Nucleus accumbens (tissue), 56 donors: ENCODE measurements at places on chromosomes 7 and 10.

GRCh38 chr10:325282-325681 lies 190.0 kb downstream of the ZMYND11 start:
- DNase-seq, result no peak

DNA sequence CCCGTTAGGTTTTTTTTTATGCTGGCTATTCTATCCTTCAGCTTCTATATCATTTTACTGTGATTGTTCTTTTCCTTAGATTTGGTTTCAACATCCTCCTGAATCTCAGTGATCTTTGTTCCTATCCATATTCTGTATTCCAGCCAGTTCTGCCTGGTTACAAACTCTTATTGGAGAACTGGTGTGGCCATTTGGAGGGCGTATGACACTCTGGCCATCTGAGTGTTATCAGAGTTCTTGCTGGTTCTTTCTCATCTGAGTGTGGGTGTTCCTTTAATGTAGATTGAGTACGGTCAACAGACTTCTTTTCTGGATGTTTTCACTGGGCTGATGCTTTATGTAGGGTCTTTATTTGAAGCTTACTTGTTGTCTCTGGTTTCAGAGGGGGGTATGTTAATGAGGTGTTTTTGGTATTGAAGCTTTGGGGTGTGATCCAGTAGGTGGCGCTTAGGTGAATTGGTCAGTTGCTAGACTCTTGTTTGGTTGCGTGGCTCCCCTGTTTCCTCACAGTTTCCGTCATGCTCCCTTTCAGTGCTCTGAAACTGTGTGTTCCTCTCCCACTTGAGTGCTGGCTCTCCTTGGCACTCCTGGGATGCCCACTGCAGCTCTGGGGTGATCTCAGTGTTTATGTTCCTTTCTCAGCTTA lies 80.7 kb downstream of the FANK1 start:
- DNase-seq, result no peak

DNA sequence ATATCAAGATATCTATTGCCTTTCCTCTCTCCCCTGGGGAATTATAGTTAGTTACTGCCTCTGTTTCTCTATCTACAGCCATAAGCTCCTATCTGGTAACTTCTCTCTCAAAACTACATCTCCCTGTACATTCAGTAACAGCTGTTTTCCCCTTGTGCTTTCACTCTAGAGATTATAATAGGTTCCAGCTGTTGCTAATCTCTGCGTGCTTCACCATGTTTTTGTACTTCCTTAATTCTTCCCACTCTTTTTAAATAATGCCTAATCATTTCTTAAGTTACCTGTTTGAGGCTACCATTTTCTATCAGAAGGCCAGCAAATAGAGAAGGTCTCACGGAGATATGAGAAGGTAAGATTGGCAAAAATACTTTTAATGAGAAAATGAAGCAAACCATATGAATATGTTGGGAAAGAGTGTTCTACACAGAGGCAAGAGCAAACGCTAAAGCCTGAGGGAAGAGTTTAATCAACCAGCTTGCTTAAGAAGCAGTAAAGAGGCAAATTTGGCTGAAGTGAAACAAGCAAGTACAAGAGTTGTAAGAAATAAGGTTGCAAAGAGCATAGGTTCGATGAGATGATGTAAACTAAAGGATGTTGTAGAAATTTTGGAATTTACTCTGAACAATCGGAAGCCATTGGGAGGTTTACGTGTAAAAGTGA lies 101.9 kb upstream of the HGF start:
- DNase-seq, result no peak

DNA sequence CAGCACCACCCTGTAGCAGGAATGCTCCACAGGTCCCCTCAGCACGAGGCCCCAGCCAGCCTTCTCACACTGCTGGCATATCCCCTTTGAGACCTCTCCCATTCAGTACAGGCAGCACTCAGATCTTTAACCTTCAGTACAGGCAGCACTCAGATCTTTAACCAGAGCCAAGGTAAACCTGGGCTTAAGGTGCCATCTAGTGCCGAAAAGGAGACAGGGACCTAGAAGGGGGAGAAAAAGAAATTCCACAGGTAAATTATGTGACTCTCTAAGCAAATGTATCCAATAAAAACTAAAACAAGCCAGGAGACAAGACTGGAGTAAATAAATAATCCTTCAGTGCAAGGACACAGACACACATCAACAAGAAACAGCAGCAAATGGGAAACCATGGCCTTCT lies 358.6 kb downstream of the PTPRN2 start:
- DNase-seq, result no peak

DNA sequence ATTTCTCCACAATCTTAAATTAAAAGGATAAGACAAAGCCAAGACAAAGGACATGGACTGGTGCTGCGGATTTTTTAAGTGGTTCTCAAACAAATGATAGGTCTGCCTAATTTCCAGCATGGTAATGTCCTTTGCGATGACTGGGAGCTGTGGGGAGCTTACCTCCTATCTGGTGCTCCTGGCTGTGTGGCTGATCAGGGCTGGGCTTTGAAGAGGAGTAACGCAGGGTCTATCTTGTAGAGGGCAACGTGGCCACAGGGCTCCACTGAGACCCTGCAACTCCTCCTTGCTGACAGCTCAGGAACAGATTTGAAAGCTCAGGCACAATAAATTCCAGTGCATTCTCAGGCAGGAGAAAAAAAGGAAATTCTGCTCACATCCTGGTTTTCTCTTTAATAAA lies 103.1 kb upstream of the SFMBT2 start:
- no peak for DNase-seq

- no peak for DNase-seq
Observed at GRCh38 chr10:27950242-27950564, 48.7 kb downstream of the ODAD2 start.

DNA sequence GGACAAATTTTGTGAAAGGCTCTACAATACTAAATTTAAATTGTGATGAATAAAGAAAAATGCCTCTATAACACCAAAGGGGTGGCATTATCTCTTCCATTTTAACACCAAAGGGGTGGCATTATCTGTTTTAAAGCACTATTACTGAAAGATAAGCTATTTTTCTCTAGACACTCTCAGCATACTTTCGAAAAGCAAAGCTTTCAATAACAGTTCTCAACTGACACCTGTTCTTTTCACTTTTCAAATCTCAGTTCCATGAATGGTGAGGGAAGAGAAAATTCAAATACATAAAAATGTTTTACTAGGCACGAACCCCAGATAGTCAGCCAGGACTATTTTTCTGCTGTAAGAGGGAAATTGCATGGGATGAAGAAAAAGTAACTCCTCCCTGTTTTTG lies 103.8 kb downstream of the CPEB3 start:
- no peak for DNase-seq

GRCh38 chr10:104638861-104639589 lies 2.1 kb upstream of the SORCS3 start:
- DNase-seq, result no peak

DNA sequence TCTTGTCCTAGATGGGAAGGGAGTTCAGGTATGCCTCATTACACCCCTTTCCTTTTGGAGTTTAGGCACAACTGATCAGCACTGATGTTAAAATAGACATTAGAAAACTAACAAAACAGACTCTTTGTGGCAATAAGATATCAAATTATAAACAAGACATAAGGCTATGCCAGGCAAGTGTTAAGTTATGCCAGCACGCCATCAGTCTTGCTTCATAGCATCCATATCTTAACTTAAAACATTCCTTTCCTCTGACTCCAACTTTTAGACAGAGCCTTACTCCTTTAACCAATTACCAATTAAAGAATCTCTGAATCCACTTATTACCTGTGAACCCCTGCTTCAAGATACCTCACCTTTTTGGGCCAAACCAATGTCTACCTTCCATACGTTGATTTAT lies 126.2 kb upstream of the ETV1 start:
- DNase-seq, result no peak

- no peak for DNase-seq
Observed at GRCh38 chr10:34584164-34584563, 230.9 kb downstream of the PARD3 start.

- DNase-seq, result no peak
Observed at GRCh38 chr10:77561991-77562390, 75.6 kb downstream of the KCNMA1 start.

- no peak for DNase-seq
Observed at GRCh38 chr7:124922200-124922599, 7.4 kb downstream of the POT1 start.

DNA sequence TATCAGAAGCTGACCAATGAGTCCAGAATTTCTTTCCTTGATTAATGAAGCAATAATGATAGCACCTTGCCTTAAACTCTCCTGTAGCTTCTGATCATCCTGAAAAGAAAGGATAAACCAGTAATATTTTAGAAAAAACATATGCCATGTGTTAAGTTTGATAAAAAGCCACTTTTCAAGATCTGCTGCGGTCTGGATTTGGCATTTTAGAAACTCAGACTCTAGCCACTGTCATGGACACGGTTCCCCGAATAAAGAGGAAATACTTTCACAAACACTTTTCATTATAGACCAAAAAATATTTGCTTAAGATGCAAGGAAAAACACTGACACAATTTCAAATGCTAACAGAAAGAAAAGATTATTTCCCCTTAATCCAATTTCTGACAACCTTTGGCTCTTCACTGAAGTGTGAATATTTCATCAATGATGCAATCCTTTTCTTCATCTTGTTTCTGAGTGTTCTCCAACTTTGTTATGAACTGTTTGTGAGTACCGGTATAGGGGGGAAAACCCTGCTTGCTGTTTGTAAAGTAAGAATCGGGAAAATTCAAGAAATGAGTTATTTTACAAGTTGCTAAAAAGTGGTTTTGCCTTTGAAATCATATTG lies 329.5 kb downstream of the CRPPA start:
- no peak for DNase-seq

GRCh38 chr10:71272056-71272771 lies 46.8 kb upstream of the SLC29A3 start:
- DNase-seq, result no peak

DNA sequence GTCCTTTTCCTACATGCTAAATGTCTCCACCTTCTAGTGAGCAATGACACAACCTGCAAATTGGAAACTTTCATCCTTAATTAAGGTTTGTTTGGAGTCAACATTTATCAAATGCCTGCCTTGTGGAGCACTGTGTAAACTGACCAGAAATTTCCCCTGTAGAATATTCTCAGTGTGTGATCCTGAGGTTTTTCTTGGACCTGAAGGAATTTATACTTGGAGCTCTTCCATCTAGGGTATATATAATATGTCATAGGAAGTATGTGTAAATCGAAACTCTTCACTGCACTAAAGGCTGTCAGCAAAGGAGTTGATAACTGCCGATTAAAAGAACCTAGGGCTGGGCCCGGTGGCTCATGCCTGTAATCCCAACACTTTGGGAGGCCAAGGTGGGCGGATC lies 152.4 kb downstream of the NSUN6 start:
- no peak for DNase-seq

DNA sequence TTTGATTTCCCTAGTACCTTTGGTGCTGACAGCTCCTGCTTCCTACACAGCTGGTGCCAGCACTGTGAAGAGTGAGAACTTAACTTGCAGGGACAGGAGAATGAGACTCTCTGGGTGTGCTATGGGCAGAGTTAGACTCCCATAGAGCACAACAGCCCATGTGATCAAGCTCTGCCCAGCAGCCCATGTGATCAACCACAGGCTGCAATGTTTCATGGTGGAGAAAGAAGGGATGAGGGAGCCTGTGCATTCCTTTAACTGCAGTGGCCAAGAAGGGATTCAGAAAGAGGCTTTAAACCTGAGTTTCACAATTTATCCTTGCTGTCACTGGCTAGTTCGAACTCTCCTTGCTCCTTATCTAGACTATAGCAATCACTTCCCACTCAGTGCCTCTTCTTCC lies 10.0 kb upstream of the MEST start:
- DNase-seq, result no peak

DNA sequence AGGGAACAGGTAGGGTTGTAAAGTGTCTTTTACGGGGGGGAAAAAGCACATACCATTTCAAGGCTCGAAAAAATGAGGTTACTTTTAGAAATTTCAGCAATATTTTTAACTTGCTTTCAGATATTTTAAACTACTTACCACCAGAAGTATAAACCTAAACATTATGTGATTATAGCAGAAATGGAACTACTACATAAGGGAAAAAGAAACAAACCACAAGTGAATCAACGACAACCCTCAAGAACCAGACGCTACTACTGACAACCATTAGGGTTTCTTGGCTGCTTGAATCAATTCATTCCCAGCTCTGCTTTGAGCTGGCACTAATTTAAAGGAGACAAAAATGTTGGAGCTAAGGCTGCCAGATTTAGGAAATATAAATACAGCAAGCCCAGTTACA lies 80.1 kb downstream of the ZFAND4 start:
- DNase-seq, result no peak

GRCh38 chr10:61565819-61566560 lies 96.7 kb upstream of the CABCOCO1 start:
- DNase-seq, result no peak

DNA sequence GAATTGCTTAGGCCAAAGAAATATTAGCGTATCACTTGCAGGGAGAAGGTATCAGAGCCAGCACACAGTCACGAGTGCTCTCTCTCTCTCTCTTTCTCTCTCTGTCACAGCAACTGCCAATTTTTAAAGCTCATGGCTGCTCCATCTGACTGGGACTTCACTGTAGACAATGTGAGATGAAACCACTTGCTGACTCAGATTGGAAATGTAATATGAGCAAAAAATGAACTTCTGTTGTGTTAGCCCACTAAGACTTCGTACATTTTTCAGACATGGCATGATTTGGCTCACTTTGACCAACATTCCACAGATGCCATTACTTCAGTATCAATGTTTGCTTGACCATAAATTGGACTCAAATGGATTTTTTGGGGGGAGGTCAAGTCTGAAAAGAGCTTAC lies 68.1 kb downstream of the DGKB start:
- no peak for DNase-seq

GRCh38 chr7:2736411-2736914 lies 48.5 kb downstream of the AMZ1 start:
- no peak for DNase-seq

DNA sequence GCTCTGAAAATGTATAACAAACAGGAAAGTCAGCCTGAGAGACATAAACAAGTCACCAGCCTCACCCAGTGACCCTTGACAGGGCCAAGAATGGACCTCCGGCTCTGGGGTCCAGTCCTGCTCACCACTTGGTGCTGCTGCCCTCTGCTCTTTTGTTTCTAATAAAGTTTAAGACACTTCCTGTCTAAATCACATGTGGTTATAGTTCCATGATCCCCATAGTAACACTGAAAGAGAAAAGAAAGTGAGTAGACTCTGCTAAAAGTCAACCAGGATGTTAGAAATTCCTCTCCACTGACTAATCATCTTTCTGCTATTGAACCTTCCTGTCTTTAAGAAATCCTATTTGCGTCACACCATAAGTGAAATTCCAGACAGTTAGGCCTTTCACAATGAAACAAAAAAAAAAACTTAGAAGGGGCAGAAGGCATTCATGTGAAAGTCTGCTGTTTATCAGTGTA lies 179.2 kb upstream of the BET1 start:
- DNase-seq, result no peak

- DNase-seq, result no peak
Observed at GRCh38 chr10:112379635-112380296, 5.8 kb downstream of the ACSL5 start.

DNA sequence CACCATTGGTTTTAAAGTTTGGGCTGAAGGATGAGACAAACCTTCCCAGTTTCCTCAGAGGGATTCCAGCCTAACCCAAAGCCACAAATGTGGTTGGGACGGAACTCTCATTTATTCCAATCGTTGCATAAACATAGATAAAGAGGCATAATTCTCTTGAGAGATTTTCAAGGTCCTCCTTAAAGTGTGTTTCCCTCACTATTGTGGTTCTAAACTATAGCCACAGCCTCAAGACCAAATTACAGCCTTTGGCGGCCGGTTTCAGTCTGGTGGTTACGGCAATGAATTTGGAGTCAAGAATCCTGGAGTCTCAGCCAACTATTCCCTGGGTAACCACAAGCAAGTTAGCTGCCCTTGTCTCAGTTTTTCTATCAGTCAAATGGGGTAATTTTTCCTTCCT lies 42.6 kb downstream of the SEM1 start:
- no peak for DNase-seq

GRCh38 chr7:115009139-115009538 lies 87.2 kb downstream of the MDFIC start:
- no peak for DNase-seq
